ENCODE measurements at places on chromosomes 16 and 17.
A peak's percentile ranks its signal among the peaks of the same experiment; 100 is the strongest.

GRCh38 chr16:17474037-17474436 lies 3.3 kb upstream of the XYLT1 start:
- DNase-seq, result no peak

GRCh38 chr17:64780096-64781013 lies 118.2 kb upstream of the SMURF2 start:
- DNase-seq, result no peak

- DNase-seq, result no peak
These were observed 26.6 kb downstream of the ITGB3 start for GRCh38 chr17:47280072-47280811.

DNA sequence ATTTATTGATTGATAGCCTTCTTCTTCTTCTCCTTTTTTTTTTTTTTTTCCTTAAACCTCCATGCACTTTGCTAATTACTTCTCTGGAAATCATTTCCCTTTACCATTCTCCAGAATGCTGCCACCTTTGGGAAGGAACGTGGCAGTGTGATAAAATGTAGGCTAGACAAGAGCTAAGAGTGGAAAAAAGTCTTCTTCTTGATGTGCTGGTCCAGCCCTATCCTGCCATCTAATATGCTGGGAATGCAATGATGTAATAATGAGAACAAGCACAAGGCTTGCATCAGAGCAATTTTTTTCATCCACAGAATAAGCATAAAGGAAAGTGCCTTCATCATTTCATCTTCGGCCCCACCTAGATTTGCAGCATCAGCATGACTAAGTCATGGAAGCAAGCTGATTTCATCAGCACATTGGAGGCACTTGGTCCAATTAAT lies 128.7 kb upstream of the ZFHX3 start:
- peak; percentile 81 for DNase-seq
